ENCODE measurements at places on chromosomes 4 and X. TPM values are rescaled to one million over a fixed set of nuclear protein-coding genes. Genes with fewer than 3 reads are reported as not detected.

GRCh38 chrX:153863251-153863991 is 22.6 kb downstream of the L1CAM start:
- no peaks in the 10 kb centered on the region for H3K27me3 ChIP-seq
- H3K27ac ChIP-seq, result no peak overlapping the region
- no peak for DNase-seq
- H3K36me3 ChIP-seq, result no peaks in the 10 kb centered on the region
- H3K4me3 ChIP-seq, result no peak overlapping the region

GRCh38 chr4:24794916-24795665 is at the start of gene SOD3:
Gene SOD3 (plus strand): TSS chr4:24795573. CDS start chr4:24799522, 3,949 bp downstream.
- no peak for DNase-seq
- peak within 1 kb of the TSS; percentile 89 for H3K27ac ChIP-seq
- peak within 1 kb of the TSS; percentile 5 for H3K4me3 ChIP-seq
- H3K4me1 ChIP-seq, result peaks cover 2% of the 10 kb centered on the region

- H3K27ac ChIP-seq, result no peak overlapping the region
- no peak for DNase-seq
- H3K4me3 ChIP-seq, result no peak overlapping the region
- H3K27me3 ChIP-seq, result no peaks in the 10 kb centered on the region
- no peaks in the 10 kb centered on the region for H3K4me1 ChIP-seq
These were observed 80.1 kb upstream of the PSAPL1 start for GRCh38 chr4:7514789-7515188.

DNA sequence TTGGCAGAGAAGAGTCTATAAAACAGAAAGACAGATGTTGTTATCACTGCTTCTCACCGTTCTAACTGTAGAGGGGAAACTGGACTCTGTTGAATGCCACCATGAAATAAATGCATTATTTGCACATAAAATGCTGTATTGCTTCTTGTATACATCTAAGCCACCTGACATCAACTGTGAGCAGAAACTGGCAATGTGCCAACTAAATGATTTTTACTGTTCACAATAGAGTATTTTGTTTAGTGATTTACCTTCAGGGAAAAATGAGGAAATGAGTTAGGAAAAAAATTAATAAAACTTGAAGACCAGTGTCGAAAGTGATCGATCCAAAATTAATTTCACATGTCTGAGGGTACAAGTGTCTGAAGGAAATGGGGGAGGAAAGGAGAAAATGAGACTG is 65.9 kb upstream of the TNIP3 start:
- no peak for DNase-seq
- H3K4me1 ChIP-seq, result no peaks in the 10 kb centered on the region
- no peak overlapping the region for H3K27ac ChIP-seq
- no peaks in the 10 kb centered on the region for H3K27me3 ChIP-seq

GRCh38 chrX:9899640-9900111 is 67.5 kb upstream of the CLDN34 start:
- no peak overlapping the region for H3K4me3 ChIP-seq
- no peaks in the 10 kb centered on the region for H3K4me1 ChIP-seq
- no peaks in the 10 kb centered on the region for H3K36me3 ChIP-seq
- H3K27ac ChIP-seq, result no peak overlapping the region
- no peak for DNase-seq

GRCh38 chrX:3655181-3655580 is 58.3 kb downstream of the PRKX start:
- no peaks in the 10 kb centered on the region for H3K27me3 ChIP-seq
- DNase-seq, result no peak
- H3K4me3 ChIP-seq, result no peak overlapping the region

DNA sequence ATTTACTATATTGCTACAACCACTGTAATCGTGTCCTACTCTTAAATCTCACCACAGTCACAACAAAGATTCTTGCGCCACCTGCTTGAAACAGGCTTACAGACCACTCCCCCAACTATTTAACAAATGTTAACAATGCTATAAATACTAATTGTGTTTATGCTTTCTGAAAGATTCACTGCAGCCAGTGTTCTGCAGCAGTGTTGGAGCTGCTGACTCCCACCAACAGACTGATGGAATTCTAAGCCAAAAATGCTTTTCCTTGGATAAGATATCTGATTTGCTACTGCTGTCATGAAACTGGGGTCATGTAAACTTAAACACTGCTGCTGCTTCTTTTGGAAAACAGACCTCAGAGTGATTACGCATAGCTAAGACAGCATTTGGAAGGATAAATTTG is 244.2 kb upstream of the MAB21L2 start:
- no peaks in the 10 kb centered on the region for H3K27me3 ChIP-seq
- DNase-seq, result no peak
- H3K36me3 ChIP-seq, result no peaks in the 10 kb centered on the region
- H3K4me1 ChIP-seq, result no peaks in the 10 kb centered on the region

DNA sequence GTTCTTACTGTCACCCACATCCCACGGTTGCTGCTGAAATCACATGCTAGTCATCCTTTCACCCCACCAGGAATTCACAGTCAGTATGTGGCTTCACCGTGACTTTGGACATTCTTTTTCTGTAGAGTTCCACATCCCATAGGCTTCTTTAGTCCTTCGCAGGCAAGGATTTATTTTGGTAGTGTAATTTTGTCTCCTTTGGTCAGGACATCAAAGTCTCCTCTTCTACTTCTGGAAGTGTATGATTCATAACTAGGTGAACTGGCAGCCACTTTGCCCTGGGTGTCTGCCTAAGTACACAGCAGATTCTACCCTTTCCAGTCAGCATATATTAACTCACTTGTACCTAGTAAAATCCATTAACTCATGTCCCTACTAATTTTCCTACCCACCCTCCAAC is 38.3 kb upstream of the MMAA start:
- H3K27me3 ChIP-seq, result no peaks in the 10 kb centered on the region
- no peaks in the 10 kb centered on the region for H3K4me1 ChIP-seq
- H3K36me3 ChIP-seq, result no peaks in the 10 kb centered on the region
- no peak overlapping the region for H3K27ac ChIP-seq

GRCh38 chr4:73244945-73245601 is 13.5 kb downstream of the ANKRD17 start:
- H3K27me3 ChIP-seq, result no peaks in the 10 kb centered on the region
- no peak for DNase-seq
- H3K36me3 ChIP-seq, result no peaks in the 10 kb centered on the region
- H3K4me1 ChIP-seq, result peaks cover 2% of the 10 kb centered on the region

DNA sequence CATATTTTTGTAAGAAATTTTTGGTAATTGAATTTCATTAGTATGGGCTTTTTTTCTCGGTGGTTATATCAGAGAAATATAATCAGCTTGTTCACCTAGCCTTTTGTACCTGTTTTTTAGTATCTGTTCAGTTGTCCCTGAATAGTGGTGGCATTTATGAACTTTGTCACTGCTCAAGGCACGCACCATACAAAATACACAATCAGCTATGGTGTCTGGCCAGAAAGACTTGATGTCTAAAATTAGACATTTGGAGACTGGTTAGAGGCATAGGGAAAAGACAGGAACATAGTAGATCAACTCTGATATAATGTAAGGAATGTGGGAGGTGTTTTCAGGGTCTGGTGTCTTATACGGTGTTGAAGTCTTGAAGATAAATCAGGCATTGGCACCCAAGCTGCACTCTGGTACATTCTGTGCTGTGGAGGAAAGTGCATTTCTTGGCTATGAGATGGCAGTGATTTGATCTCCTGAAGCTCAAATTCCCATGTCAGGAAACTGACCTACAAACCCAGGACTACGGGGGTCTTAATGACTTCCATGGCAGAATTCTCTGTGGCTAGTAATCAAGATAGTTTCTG is 3.6 kb downstream of the ART3 start:
- no peak overlapping the region for H3K4me3 ChIP-seq
- no peaks in the 10 kb centered on the region for H3K36me3 ChIP-seq
- no peaks in the 10 kb centered on the region for H3K27me3 ChIP-seq
- peaks cover 6% of the 10 kb centered on the region for H3K4me1 ChIP-seq
- DNase-seq, result no peak

DNA sequence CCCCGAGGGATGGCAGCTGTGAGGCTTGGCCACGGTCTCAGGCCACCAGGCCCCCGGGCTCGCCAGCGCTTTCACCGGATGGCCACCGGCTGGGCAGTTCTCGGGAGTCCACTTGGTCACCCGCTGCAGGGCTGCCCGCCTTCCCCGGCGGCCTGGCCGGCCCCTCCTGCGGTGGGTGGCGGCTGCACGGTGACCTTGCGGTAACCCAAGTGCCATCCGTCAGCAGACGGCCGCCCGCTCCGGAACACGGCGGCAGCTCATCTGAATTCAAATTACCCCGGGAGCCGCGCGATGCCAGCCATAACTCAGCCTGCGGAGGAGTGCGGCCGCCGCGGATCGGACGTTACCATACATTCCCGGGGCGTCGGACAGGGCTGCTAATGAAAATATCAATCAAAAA is 60.7 kb downstream of the FAM53A start:
- no peaks in the 10 kb centered on the region for H3K36me3 ChIP-seq
- H3K27ac ChIP-seq, result no peak overlapping the region
- H3K4me1 ChIP-seq, result no peaks in the 10 kb centered on the region
- H3K4me3 ChIP-seq, result no peak overlapping the region

DNA sequence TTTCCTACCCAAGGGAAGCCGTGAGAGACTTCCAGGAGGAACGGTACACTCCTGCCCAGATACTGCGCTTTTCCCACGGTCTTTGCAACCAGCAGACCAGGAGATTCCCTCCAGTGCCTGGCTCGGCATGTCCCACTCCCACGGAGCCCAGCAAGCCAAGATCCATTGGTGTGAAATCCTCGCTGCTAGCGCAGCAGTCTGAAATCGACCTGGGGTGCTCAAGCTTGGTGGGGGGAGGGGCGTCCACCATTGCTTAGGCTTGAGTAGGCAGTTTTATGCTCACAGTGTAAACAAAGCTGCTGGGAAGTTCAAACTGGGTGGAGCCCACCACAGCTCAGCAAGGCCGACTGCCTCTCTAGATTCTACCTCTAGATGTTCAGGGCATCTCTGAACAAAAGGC is 284.8 kb upstream of the FGF13 start:
- H3K36me3 ChIP-seq, result no peaks in the 10 kb centered on the region
- H3K27ac ChIP-seq, result no peak overlapping the region
- no peak overlapping the region for H3K4me3 ChIP-seq
- no peaks in the 10 kb centered on the region for H3K27me3 ChIP-seq
- DNase-seq, result no peak

DNA sequence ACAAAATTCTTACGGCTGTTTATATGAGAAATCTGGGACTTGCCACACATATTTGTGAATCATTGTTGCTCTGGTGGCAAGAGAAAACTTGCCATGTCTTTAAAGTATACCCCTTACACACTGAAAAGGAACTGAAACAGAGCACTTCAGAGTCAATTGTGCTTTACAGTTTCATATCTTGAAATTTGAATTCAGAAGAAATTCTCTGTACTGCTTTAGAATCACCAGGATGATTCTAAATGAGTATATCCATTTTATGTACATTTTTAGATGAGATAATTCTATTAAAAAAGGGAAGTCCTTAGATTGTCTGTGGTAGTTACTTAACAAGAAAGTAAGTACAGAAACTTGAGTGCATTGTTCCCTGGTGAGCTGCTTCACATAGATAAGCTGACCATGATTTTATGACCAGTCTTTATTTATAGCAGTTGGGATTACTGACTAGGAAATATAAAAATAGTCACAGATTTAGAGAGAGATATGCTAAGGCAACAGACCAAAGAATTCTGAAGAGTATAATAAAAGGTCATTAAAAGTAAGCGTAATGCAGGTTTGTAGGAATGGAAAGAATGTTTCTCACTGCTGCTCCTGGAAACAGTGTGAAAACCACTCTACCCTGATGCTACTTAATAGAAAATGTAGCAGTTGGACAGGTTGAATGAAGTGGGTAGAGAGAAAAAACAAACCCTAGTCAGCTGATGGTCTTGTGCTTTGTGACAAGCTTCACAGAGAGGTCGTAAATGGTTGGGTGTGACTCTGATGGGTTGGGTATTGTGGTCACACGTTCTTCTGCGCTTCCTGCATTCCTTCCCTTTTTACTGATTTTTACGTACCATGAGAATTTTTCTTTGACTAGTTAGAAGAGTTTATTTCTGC is 41.0 kb downstream of the FNIP2 start:
- H3K27ac ChIP-seq, result peak overlapping the region; percentile 21
- no peaks in the 10 kb centered on the region for H3K27me3 ChIP-seq
- no peaks in the 10 kb centered on the region for H3K36me3 ChIP-seq
- no peak overlapping the region for H3K4me3 ChIP-seq
- peaks cover 42% of the 10 kb centered on the region for H3K4me1 ChIP-seq
- DNase-seq, result no peak

The FAM149A gene
- total RNA-seq, result 0.83 TPM

The TLR6 gene
- total RNA-seq, result 1.1 TPM

The PJA1 gene
- total RNA-seq, result 24.2 TPM

The PGRMC2 gene
- 13.6 TPM for total RNA-seq

The SCOC gene
- 39.1 TPM for total RNA-seq

The CWH43 gene
- 18.6 TPM for total RNA-seq

The CLCN5 gene
- 5.3 TPM for total RNA-seq

The CFP gene
- 1.8 TPM for total RNA-seq

The WDFY3 gene
- 30.9 TPM for total RNA-seq

The AFP gene
- not detected for total RNA-seq

The IL13RA2 gene
- total RNA-seq, result not detected

Measured in esophagus squamous epithelium (tissue), 5 donors.